ENCODE measurements at places on chromosomes 5 and 9.

DNA sequence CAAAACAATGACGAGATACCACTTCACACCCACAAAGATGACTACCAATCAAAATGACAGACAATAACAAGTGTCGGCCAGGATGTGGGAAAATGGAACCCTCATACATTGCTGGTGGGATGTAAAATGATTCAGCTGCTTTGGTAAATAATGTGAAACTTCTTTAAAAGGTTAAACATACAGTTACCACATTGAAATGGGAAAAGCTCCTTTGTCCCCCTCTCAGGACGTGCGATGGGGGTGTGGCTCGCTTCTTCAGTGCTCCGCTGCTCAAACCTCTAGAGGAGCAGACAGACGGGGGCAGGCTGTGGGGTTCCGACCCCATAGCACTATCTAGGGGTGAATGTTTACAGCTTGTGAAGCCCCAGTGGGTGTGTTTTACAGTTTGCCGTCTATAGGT lies 8.0 kb upstream of the PLPP6 start:
- DNase-seq, result no peak

DNA sequence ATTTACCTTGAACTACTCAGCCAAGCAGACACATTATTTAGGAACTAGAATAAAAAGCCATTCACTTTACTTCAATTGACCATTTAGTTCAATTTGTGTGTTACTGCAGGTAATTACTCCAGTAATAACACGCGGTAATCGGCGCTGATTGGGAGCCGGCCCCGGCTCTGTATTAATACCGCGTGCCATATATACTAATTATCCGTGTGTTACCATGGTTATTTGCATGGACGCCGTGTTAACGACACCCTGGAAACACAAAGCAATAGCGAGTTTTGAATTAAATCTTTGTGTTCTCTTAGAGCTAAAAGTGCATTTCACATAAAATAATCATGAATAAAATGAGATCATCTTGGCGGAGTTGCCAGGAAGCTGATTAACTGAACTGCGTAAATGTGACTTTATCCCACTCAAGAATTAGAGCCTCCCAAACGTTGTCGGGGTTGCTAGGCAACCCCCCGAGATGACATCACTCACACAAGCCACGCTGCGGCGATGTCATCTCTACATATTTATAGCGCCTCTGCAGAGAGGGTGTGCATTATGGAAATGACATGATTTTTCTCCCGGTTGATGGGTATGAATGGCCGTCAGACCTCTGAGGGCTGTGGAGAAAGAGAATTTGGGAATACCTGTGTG lies 41.4 kb upstream of the RNU6ATAC start:
- no peak for DNase-seq

DNA sequence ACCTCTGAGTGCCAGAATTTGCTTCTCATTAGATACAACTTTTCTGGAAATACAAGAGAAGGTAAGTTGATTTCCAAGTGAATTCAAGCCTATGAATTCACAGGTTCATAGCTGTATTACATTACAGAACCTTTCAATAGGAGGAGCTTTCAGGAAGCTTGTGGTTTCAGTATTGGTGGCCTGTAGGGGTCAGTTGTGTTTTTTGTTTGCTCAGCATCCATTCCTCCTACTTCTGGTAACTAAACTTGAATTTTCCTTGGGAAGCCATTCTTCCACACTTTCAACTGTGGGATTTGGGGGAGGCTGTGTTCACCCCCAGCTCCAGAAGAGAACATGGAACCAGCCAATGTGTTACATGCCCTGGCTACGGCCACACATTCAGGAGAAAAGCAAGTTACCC lies 5.6 kb upstream of the CYSTM1 start:
- no peak for DNase-seq

DNA sequence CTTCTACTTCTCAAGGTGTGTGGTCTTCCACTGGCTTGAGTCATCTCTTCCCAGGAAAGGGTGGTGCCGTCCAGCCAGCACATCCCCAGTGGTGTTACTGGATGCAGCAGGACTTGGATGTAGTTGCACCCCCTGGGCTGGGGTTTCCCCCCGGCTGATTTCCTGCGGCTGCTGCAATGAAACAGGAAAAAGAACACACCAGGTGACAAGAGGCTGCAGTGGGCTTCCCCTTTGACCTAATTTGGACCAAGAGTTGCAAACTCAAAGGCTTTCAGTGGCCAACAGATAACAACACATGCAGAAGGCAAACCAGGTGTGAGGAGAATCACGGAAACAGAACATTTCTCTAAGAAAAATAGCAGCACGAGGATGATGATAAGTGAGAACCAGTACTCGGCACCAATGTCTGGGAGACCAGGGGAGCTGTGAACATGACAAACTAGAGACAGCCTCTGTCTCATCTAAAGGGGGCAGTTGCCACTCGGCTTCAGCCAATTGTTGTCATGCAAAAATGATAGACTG lies 83.7 kb downstream of the PDE6A start:
- no peak for DNase-seq

GRCh38 chr9:107112707-107113243 lies 170.3 kb upstream of the RAD23B start:
- no peak for DNase-seq

Measured in SIG-M5 (cell line).